ENCODE measurements at places on chromosomes 16 and 17.

- no peak for DNase-seq
Measured at GRCh38 chr16:31008149-31008548, 2.3 kb downstream of the STX1B start.

- no peak for DNase-seq
Measured at GRCh38 chr16:5377280-5377898, 279.8 kb upstream of the EEF2KMT start.

- no peak for DNase-seq
Measured at GRCh38 chr17:37068266-37068665, 119.5 kb downstream of the AATF start.

DNA sequence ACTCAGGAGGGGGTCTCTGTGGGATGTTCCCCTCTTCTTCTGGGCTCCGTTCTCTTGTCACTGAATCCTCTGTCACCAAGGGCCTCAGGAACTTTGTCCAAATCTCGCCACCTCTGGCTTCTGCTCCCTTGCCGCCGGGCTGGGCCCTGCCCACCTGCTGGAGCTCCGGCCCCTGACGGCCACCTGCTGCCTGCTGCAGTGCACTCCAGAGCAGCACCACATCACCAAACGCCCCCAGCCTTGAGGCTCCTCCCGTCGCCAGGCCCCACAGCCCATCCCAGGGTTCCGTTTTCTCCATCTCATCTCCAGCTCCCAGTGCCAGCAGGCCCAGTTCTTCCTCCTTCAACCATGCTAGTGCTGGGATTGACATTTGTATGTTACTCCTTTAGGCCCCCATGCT lies 43.6 kb downstream of the FOXL1 start:
- no peak for DNase-seq

DNA sequence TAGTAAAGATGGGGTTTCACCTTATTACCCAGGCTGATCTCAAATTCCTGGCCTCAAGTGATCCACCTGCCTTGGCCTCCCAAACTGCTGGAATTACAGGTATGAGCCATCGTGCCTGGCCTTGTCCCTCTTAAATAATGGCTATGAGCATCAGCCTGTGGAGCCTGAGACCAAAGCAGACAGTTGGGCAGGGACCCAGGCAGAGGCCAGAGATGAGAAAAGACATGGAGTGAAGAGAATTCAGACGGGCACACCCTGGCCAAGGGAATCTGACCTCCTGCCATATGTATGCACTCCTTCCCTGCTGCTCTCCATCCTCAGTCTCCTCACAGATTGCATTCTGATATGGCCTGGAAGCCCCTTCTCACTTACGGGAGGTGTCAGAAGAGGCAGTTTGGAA lies 98.4 kb upstream of the DNAH9 start:
- no peak for DNase-seq

GRCh38 chr17:37194208-37194607 lies 181.6 kb upstream of the C17orf78 start:
- DNase-seq, result no peak

DNA sequence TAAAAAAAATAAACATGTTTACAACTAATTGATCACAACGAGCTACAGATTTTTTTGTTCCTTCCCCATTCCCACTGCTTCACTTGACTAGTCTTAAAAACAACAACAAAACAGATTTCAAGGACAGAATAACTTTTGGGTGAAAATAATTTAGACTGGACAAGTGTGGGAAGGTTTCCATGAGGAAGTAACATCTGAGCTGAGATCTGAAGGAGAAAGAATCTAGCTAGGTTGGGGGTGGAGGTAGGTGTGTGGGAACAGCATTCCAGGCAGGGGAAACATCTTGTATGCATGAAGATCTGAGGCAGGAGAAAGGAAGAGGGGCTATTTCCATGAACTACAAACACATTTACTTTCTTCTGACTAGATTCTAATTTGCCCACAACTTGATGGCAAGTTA lies 9.2 kb downstream of the BRD7 start:
- no peak for DNase-seq

- DNase-seq, result no peak
Measured at GRCh38 chr16:85288869-85289660, 176.8 kb upstream of the CIBAR2 start.

DNA sequence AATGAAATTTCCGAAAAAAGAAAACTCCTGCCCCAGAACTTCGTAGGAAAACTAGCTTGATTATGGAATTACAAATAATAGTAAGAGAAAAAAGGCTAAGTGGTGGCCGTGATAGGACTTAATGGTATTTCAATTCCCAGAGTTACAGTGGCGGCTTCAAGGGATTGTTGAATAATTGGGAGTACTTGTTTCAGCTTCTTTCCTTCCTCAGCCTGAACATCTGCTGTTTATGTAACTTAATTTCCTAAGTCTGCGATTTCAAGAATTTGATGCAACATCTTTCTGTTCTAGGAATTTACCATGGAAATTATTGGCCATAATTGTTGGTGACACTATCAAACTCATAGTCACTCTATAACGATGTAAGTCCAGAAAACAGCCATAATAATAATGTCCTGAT lies 684 bp upstream of the APPBP2 start:
- no peak for DNase-seq

- DNase-seq, result no peak
Measured at GRCh38 chr16:81319221-81319912, 4.6 kb downstream of the GAN start.

DNA sequence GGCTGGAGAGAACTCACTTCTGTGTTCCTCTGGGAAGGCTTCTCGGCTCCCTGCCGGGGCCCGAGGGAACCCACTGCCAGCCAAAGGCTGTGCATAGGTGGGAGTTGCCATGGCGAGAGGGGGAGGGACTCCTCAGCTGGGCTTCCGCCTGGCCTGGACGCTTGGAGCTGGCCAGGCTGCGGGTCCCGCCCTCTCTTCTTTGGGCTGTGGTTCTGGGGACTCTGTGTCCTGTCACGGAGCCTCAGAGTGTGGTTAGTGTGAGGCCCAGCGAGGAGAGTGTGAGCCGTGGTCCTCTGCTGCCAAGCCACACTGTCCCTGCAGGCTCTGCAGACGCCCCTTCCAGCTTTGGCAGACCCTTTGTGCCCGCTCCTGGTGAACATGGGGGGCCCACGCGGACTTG lies 123.1 kb downstream of the OR1D5 start:
- DNase-seq, result no peak

- DNase-seq, result no peak
Measured at GRCh38 chr17:79952265-79952877, 83.3 kb downstream of the TBC1D16 start.

DNA sequence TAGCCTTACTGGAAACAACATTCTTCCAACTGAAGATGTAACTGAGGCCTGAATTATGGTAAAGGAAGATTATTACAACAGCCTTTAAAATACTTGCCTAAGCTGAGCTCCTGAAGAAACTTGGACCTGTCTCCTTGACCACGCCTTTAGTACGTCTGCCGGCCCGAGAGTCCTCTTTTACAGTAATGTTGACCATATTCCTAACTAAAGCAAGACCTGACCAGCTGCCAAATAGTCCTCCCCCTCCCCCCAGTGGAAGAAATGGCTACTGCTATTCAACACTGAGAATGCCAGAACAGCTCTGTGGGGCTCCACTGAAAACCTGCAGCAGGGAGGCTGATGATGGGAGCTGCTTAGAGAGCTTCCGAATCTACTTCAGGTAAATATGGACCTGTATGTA lies 12.6 kb upstream of the FOXJ1 start:
- DNase-seq, result no peak

DNA sequence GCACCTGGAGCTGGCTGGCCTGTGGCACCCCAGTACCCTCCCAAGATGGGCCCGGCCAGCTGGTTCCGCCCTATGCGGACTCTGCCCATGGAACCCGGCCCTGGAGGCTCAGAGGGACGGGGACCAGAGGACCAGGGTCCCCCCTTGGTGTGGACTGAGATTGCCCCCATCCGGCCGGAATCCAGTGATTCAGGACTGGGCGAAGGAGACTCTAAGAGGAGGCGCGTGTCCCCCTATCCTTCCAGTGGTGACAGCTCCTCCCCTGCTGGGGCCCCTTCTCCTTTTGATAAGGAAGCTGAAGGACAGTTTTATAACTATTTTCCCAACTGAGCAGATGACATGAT lies 12.0 kb downstream of the TBX21 start:
- no peak for DNase-seq
